ENCODE measurements at places on chromosomes 4 and X.

DNA sequence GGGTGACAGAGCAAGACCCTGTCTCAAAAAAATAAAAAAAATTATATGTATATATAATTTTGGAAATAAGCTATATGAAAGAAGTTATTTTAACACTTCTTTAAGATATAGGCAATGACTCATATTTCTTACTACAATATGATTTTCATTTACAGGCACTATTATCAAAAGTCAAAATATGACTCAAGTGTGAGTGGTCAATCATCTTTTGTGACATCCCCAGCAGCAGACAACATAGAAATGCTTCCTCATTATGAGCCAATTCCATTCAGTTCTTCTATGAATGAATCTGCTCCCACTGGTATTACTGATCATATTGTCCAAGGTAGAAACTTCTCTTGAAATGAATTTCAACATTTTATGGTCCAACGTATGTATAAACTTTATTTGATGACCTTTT, 20.8 kb downstream of the OCIAD1 start:
- no peak for DNase-seq

DNA sequence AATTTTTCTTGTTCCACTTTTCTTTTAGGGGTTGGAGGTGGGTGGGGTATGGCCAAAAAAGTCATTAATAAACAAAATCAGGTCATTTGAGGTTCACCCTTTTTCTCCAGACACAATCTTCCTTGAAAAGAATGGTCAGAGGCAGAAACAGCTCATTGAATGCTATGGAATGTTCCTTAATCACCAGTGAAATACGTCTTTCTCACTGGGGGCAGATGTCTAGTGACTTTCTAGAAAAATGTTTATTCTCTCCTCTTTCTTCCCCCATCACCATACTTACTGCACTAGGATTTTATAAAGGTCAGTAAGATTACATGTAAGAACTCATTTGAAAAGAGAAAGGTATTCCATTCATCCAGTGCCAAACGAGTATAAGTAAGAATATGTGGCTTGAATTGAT, 44.5 kb downstream of the MGST2 start:
- no peak for DNase-seq

- DNase-seq, result no peak
Measured at GRCh38 chr4:19025031-19025430, 1003.5 kb upstream of the LCORL start.

DNA sequence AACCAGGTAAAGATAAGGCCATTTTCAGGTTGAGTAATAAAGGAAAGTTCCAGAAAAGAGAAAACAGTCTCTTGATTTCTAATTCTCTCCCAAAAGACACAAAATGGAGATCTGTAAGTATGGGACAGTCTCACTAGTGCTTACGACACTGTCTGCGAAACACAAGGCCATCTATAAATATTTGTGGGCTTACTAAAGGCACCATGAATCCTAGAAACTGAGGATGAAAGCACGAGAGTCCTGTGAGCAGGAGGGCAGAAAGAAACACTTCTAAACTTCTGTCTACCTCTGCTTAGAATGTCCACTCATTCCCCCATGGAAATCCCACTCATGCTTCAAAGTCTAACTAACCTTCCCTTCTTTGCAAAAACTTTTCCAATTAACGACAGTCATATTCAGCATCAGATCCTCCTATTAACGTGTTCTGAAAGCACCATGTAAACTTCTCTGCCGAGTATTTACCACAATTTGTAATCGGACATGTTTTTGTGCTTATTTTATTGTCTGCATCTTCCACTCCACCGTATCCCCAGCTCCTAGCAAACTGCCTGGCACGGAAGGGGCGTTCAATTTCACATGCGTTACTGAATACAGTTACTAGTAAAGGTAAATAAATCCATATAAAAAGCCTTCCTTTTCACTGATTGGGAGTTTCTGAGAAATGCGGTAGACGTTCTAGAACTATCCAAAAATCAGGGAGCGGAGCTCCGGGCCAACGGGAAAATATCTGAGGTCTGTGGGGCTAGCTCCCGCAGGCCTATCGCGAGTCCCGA, 665 bp downstream of the PSMD10 start:
- DNase-seq, result no peak

DNA sequence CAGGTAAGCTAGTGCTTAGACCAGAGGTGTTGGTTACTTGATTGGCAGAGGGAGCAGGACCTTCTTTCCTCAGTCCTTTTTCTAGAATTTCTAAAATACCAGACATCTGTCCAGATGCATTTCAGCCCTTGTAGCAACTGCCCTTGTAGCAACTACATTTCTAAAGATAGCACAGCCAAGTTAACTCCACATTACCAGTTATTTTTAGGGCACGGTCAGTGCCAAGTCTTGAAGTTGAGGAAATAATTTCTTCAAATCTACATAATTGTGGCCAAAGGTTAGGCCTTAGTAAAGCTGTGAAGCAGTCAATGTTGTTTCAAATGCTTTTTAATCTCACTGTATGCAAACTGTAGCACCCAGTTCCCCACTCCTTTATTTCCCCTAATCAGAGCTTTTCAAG, 62.9 kb downstream of the MID1IP1 start:
- no peak for DNase-seq

DNA sequence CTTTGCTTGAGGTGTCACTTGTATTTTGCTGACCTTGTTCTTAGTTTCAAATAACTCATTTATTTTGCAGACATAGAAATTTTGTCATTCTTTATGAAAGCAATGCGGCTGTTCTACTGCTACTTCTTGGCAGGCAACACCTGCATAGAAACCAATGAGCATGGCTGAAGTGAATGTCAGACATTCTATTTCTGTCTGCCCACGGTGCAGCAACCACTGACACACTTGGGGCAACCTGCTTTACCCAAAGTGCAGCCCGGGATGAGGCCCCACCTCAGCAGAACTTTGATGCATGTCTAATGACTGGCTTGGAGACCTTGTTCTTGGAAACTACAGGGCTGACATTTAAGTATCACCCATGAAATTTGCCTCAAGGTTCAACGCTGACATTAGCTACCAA, 93.6 kb downstream of the RBM47 start:
- DNase-seq, result no peak

GRCh38 chr4:186554914-186555827, at the start of gene MTNR1A:
Gene MTNR1A, minus strand, starts transcription at chr4:186555567. Its CDS starts 202 bp downstream, at chr4:186555365.
- DNase-seq, result no peak

- no peak for DNase-seq
Measured at GRCh38 chr4:98873059-98873458, 55.9 kb downstream of the EIF4E start.

Data from DMS 273 treated with DMSO at 0.1 percent for 48 hours (cell line).